ENCODE measurements at places on chromosomes 3 and 15. TPM values are rescaled to one million over a fixed set of nuclear protein-coding genes. Genes with fewer than 3 reads are reported as not detected.

DNA sequence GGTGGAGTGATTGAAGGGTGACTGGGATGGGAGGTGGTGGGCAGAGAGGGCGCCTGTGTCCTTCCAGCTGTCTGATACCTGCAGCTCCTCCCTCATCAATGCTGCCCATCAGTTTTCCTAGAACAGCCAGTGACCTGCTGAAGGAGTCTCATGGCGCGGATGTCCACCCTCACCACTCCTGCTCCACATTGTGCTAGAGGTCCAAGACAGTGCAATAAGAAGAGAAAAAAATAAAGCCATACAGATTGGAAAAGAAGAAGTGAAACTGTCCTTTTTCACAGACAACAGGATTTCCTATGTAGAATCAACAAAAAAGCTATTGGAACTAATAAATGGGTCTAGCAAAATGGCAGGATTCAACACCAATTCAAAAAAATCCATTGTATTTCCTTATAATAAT, 7.4 kb downstream of the ZDHHC19 start:
- no peak for DNase-seq

DNA sequence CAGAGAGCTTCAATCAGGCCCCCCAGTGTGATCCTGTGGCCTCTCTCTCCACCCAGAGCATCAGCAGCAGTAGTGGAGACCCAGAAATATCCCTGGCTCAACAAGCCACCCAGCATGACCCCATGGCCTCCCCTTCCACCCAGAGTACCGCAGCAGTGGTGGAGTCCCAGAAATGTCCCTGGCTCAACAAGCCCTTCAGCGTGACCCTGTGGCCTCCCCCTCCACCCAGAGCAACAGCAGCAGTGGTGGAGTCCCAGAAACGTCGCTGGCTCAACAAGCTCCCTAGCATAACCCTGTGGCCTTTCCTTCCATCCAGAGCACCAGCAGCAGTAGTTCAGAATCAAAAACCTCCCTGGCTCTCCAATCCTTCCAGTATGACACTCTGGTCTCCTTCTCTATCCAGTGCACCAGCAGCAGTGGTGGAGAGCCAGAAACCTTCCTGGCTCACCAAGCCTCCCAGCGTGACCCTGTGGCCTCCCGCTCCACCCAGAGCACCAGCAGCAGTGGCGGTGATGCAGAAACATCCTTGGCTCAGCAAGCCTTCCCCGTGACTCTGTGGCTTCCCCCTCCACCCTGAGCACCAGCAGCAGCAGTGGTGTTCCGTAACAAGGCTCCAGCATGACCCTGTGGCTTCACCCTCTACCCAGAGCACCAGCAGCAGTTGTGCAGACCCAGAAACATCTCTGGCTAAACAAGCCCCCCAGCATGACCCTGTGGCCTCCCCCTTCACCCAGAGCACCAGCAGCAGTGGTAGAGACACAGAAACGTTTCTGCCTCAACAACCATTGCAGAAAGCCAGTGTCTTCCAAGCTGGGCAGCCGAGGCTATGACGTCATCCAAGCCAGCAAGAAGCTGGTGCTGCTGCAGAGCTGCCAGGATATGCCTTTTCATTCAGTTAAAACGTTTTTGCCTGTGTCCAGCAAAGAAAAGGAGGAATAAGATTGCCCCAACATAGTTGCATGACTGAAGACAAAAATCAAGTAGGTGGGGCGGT, 61.3 kb upstream of the TAMM41 start:
- no peak for DNase-seq

GRCh38 chr15:89499156-89499555, 2.8 kb upstream of the RHCG start:
- DNase-seq, result no peak

Gene ADPRH
- 11.9 TPM for total RNA-seq

Gene ABTB1
- 14.4 TPM for total RNA-seq

GRCh38 chr3:42148982-42149432, 57.9 kb downstream of the TRAK1 start:
- DNase-seq, result peak; percentile 67

DNA sequence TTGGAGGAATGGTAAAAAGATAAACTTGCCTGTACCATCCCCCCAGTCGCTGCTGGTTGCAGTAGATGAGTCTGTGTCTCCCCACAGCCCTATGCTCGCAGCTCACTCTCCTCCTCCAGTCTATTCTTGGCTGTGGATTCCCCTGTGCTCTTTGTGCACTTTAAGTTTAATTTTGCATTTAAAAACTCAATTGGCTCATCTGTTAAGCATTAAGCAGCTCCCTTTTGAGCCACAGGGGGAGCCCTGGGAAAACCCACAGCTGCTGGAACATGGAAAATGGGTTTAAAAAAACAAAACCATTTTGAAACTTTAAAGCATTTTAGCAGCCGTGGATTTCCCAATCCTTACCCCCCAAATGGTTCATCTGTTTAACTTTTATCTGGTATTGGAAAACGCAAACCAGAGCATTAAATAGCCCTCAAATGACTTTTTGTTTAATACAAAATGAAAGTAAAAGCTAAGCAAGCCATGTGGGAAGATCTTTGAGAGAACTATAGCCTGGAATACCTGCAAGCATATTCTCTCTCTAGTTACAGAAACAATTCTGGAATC, 536.9 kb downstream of the ZIC1 start:
- peak; percentile 66 for DNase-seq

GRCh38 chr15:87597346-87598052, 659.0 kb downstream of the NTRK3 start:
- no peak for DNase-seq

DNA sequence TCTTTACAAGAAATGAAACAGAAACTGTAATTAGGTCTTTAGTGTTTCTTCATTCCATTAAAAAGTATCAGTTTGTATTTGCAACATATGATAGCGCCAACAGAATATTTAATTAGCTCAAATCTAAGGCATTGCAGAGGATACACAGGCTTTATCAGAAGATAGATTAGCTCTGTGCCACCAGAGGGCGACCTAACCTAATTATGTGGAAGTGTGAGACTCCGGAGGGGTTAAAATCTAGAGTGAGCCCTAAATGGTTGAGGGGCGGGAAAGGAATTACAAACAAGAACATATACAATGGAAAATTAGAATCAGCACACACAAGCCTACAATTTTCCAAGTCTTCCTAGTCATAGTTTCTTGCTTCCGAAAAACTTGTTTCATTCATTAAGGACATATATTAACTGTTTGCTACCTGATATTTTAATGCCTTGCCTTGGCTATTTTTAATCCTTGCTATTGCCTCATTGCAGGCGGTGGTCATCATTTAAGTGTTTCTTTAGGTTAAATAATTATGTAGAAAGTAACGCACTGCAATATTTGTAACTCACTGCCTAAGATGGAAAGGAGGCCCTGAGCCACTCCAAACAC, 18.0 kb upstream of the RYR3 start:
- peak; percentile 82 for DNase-seq

DNA sequence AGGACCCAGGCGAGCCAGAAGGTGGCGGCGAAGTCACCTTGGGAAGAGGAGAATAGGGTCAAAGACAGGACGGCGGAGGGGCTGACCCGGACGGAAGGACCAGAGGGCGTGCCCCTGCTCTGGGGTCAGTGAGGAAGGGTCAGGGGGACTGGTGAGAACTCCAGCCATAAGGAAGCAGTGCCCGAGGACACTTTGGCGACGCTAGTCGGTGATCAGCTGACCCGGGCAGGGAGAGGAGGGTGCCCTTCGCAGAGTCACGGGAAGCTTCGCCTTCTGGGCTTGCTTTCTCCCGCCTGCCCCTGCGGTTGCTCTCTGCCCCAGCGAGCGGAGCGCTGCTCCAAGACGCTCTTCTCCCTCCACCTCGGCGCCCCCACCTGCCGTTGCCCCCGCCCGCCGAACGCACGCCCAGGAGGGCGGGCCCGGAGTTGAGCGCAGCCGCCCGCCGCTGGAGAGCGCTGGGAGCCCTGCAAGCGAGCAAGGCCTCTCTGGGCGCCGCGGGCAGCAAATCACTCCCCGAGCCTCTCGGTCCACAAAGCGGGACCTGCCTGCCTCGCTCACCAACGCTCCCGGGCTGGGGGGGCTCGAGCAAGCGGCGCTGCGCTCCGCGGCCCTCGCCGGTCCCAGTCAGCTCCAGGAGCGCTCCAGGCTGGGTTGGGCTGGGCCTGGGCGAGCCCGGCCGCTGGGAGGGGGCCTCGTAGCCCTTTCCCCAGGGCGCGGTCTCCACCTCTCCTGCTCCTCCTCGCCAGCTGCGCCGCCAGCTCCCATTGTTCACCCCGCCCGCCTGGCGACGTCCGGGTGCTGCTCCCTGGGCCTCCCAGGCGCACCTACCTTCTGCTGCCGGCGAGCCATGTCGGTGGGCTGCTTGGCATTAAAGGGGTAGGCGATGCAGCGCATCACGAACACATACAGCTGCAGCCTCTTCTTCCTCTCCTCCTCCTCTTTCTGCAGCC, 1.2 kb downstream of the CADPS start:
- no peak for DNase-seq

DNA sequence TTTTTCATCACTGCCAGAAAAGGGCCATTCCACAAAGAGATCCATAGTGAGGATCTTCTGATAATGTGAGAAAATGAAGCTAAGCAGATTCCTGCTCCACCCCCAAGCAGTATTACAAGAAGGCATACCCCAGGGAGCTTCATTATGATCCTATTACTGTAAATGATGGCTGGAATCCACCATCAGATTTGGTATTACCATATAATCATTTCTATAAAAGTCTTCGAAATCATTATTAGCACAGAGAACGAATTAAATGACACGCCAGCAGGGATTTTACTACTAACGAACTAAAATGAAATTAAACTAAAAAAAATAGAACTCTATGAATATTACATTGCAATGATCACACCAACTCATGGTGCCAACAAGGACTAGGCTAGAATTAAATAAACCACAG, 24.4 kb downstream of the TRIM42 start:
- no peak for DNase-seq

GRCh38 chr15:62112616-62113593, 46.1 kb downstream of the C2CD4A start:
- peak; percentile 93 for DNase-seq

Gene TRANK1
- 13.9 TPM for total RNA-seq

DNA sequence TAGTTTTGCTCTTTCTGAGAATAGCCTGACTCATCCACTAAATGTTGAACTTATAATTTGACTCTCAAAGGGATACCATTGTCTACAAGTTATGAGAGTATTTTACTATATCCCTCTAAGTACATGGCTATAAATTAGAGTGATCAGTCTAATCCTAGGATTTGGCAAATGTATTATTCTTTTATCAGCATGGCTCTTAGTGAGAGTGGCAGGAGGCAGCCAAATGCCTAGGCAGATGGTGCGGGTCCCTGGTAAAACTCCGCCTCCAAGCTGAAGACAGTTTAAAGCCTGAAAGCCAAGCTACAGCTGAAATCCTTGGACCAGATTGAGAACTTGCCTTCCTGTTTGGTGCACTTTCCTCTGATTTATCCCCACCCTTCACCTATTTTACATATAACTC, 631.8 kb downstream of the SQOR start:
- DNase-seq, result no peak

DNA sequence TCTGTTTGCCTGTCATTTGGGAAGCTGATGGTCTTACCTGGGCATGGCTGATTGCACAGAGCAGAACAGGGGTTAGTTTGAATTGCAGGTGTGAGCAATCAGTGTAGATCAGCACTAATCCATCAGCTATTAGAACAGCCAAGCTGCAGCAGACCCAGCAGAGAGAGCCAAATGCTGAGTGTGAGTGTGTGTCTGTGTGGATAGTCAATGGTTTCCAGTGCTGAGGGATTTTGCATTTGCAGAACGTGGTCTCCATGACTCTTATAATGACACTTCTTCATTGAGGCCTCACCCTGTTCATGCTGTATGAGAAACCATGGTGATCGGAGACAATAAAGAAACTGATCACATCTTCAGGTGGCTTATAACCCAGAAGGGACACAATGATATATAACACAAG, 312.1 kb downstream of the SOX2 start:
- DNase-seq, result no peak

- peak; percentile 83 for DNase-seq
Observed at GRCh38 chr15:68229386-68230156, at the start of gene CLN6. TSS of gene CLN6 (minus strand) at chr15:68229728. CDS start at chr15:68229584, 144 bp downstream.

Gene ACAN
- 1.2 TPM for total RNA-seq

Data from dermis blood vessel endothelial cell (primary cell).